ENCODE measurements at places on chromosomes 12 and 14. TPM values are rescaled to one million over a fixed set of nuclear protein-coding genes. Genes with fewer than 3 reads are reported as not detected.

DNA sequence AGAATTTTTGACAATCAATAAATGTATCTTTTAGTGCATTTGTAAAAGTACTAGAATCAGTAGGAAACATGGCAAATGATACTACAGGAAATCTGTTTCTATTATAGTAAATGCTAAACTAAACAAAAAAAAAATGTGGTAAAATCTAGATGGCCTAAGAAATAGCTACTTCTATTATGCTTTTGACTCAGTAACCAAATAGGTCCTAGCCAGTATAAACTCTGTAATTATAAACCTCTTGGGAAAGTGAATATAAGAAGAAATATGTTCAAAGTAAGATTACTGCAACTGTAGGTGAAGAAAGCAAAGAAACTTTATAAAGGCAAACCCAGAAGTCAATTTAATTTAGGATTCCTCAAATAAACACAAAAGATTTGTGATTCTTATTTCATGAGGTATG lies 581.2 kb downstream of the LRFN5 start:
- no peak for DNase-seq

DNA sequence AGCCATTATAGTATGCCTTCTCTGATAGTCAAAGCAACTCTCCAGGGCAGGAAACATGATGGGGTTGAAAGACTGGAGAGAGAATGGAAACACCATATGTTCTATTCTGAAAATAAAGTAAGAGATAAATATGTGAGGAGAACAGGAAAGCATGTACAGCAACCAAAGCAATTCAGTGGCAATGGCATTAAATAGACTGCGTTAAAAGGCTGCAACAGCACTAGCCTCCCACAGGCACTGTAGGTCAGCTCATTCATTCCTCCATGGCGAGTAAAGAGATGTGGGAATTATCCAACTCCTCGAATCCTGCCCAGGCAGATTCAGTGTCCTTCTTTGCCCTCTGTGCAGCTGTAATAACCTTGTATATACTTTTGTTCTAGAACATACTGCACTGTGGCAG lies 43.8 kb downstream of the ANO6 start:
- no peak for DNase-seq

GRCh38 chr12:122174155-122174845 lies at the start of gene IL31:
Gene IL31 (minus strand): TSS chr12:122174221. CDS start chr12:122174172, 49 bp downstream.
- no peak for DNase-seq

DNA sequence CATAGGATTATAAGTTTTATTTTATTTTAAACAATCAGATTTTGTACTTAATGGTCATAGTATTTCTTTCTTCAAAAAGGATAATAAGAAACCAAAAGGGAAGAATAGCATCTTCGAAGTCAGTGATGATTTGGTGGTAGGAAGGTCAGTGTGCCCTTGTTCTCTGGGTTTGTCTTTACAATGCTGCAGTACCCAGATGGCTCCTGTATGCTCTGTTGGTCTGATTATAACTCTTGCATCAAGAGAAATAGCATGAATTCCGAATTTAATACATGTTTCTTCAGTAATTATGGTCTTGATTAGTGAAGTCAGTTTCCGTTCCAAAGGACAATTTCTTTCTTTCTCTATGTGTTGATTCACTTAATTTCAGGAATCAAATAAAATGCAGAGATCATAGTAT lies 180.2 kb downstream of the TMTC2 start:
- no peak for DNase-seq

GRCh38 chr14:97031530-97031929 lies 234.3 kb downstream of the VRK1 start:
- no peak for DNase-seq

The NTN4 gene
- 40.3 TPM for total RNA-seq

The BAG5 gene
- 33.0 TPM for total RNA-seq

GRCh38 chr14:22837750-22838538 lies 1.6 kb downstream of the MMP14 start:
- peak; percentile 51 for DNase-seq

DNA sequence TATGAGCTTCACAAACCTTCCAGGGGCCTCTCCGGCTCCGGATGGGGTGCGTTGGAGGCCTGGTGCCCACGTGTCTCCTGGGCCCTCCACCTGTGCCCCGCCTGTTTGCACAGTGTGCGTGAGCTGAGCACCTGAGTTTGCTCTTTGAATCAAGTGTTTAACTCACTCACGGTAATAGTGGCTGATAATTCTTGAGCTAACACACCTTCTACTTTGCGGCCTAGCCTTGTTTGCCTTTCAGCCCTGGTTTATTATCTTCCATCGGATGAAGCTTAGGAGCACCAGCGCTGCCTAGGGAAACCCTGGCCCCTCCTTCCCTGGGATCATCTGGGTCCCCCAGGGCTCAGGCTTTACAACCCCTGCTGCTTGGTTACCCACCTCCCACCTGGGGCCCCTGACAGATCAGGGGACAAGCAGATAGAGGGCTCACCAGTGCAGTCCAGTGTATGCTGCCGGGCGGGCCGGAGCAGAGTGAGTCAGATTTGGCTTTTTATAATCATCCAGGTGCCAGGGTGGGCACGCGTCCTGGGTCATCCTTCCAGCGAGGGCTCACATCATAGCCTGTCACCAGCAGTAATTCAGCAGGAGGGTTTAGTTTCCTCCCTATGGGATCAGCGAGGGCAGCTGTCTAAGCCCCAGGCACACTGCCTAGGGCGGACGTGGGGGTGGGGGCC lies 62.8 kb upstream of the RFLNA start:
- DNase-seq = no peak

- no peak for DNase-seq
Observed at GRCh38 chr12:131066207-131066885, 112.6 kb downstream of the ADGRD1 start.

The LTA4H gene
- 58.4 TPM for total RNA-seq

The KLRK1 gene
- not detected for total RNA-seq

GRCh38 chr12:12881151-12881909 lies 10.0 kb upstream of the GPRC5A start:
- DNase-seq = peak; percentile 87

- DNase-seq = no peak
Observed at GRCh38 chr12:96164951-96165811, 29.0 kb upstream of the ELK3 start.

All from PC-3 (cell line).